ENCODE measurements at places on chromosomes 12 and 14.

DNA sequence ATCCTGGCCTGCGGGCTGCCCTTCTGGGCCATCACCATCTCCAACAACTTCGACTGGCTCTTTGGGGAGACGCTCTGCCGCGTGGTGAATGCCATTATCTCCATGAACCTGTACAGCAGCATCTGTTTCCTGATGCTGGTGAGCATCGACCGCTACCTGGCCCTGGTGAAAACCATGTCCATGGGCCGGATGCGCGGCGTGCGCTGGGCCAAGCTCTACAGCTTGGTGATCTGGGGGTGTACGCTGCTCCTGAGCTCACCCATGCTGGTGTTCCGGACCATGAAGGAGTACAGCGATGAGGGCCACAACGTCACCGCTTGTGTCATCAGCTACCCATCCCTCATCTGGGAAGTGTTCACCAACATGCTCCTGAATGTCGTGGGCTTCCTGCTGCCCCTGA is 15.4 kb upstream of the BDKRB1 start:
- no peak for DNase-seq

DNA sequence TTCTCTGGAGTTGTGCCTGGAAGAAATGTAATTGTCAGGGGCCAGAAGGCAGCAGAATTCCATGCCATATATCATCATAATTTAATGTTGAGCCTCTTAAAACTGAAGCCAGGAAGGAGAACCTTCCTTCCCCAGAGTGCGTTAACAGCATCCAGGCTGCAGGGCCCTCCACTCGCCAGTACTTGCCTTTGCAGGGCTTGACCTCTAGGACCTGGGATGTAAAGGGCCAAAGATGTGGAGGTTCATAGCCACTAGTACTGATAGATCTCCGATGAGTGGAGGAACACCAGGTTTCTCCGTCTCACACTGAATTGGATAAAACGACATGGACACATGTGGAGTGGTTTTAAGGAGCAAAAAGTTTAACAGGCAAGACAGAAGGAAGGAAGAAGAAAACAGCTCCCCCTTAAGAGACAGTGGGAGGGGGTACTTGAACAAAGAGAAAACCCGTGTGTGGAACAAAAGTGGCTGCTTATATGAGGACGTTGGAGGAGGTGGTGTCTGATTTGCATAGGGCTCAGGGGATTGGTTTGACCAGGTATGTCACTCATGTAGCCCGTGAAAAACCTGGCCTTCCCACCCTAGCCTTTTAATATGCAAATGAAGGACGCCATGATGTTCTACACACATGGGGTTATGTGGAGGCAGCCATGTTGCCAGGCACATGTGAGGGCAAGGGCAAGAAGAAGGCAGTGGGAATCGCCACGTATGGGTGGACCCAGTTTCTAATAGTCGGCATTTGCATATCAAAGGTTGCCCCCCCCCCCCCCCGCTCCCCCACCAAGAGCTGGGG is 38.8 kb upstream of the WSCD2 start:
- DNase-seq: no peak

DNA sequence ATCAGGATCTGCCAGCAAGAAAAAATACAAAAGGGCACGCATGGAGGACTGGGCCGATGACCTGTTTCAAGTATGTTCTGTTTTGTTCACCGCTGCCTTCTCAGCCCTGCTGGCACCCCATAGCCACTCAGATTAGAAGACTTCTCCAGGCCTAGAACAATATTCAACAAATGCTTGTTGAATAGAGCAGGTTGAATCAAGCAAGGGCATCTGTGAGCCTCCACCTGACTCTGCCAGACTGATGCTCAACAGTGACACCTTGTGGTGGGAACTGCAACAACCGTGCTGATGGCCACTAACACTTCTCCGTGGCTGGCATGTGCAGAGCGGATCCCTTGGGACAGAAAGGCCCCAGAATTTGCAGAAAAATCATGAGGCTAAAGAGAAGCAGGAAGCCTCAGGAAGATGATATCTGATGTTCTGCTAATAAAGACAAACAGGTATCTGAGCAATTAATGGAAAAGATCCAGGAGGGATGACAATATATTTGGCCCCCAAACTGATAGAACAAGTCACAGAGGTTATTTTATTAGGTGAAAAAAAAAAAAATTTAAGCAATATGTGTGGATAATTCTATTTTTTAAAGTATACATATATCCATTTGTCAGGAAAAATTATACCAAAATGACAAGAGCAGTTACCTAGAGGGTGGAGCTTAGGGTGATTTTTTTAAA is 114.3 kb downstream of the KSR2 start:
- DNase-seq: no peak

- no peak for DNase-seq
Measured at GRCh38 chr12:25480145-25480544, 72.9 kb downstream of the LMNTD1 start.

GRCh38 chr12:68577949-68578348 is 32.8 kb upstream of the RAP1B start:
- no peak for DNase-seq

- DNase-seq: no peak
Measured at GRCh38 chr12:85155791-85156190, 119.6 kb downstream of the LRRIQ1 start.

- DNase-seq: no peak
Measured at GRCh38 chr14:65704850-65705249, 292.3 kb downstream of the FUT8 start.

DNA sequence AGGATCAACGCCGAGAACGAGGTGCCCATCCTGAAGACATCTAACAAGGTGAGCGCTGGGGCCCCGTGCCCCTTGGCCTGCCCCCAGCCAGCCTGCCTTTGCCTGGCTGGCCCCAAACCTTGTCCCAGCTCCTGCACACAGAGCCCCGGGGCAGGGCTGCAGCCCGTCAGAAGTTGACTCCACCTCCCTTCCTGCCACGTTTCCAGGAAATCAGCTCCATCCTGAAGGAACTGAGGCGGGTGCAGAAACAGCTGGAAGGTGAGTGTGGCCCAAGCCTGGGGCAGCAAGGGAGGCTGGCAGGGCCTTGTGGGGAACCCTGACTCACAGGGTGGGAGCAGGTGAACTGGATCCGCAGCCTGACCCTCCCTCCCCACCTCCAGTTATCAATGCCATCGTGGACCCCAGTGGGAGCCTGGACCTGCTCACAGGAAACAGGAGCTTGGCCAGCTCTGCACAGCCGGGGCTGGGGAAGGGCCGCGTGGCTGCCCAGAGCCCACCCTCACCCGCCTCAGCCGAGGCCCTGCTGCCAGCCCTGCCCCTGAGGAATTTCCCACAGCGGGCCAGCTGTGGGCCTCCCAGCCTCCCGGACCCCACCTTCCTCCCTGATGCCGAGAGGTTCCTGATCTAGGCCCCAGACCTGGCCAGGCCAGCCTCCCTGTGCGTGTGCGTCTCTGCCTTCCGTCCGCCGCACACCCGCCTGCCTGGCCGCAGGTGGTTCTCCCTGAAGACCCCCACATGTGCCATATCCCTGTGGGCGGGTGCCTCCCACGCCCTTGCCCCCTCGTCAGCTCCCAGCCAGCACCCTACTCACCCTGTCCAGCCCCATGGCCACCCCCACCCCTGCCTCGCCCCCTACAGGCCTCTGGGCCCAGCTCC is 29.5 kb downstream of the CEP170B start:
- no peak for DNase-seq

DNA sequence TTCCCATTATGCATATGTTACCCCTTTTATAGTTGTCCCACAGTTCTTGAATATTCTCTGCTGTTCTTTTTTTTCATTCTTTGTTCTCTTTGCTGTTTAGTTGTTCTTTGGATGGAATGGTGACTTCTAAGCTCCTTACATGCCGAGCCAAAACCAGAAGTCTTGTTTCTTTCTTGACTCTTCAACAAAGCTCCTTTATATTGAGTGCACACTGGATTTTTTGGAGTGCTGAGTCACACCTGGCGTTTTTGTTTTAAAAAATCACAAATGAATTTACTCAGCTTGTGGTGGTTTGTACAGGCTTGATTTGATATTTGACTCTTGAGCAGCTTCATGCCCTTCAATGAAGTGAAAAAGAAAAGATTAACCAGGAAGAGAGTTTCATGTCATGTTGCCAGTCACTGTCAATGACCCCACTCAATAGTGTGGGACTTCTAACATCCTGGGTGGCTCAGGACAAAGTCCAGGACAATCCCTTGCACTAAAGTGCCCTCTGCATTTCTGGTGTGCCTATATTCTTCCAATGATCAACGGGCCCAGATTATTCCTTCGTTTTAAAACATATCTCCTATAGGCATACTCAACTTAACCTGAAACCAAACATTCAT is 112.4 kb upstream of the SLC38A4 start:
- DNase-seq: no peak

DNA sequence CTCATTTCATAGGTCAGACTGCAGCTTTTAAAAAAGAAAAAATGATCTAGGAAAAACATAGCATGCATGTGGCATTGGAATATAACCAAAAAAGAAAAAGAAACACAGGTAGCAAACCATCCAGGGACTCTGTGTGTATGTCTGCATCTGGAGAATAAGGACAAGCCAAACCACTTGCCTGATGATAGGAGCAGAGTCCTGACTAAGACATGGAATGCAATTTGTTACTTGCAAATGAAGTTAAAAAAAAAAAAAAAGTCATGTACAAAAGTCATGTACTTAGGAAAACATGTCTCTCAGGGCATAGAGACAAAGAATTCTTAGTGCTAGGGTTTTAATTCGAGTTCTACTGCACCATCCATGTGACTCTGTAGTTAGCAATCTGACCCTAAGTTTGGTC is 15.9 kb downstream of the TSPAN11 start:
- no peak for DNase-seq

GRCh38 chr14:56482310-56482911 is 97.2 kb upstream of the TMEM260 start:
- no peak for DNase-seq

DNA sequence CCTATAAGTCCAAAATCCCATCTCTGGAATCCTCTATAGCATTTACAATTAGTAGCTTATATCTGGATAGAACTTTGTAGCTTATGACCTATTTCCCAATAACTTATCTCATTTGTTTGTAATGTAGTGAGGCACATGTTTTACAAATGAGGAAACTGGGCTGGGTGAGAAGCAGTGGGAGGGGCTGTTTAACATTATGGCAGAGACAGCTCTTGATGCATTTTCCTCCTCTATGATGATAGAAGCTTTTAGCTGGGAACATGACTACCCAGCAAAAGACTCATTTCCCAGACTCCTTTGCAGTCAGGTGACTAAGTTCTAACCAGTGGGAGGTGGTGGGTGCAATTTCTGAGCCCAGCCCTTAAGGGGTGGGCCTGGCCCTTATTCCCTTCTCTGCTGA is 179.7 kb downstream of the TTC8 start:
- DNase-seq: no peak

DNA sequence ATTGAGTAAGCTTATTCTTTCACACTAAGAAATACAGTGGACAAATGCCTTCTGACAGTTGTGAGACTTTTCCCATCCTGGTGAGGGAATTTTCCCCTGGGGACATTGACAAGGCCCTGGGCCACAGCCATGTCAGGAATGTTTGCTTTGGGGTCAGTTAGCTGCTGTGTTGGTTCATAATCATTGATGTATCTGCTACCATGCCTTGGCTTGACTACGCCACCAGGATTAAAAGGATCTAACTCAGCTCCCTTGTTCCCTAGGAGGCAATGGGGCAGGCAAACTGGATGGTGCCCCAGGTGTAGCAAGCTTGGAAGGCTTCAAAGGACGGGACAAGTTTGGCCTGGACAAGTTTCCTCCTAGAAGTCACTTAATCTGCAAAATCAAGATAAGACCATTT is 3.1 kb upstream of the CCDC88C start:
- no peak for DNase-seq

DNA sequence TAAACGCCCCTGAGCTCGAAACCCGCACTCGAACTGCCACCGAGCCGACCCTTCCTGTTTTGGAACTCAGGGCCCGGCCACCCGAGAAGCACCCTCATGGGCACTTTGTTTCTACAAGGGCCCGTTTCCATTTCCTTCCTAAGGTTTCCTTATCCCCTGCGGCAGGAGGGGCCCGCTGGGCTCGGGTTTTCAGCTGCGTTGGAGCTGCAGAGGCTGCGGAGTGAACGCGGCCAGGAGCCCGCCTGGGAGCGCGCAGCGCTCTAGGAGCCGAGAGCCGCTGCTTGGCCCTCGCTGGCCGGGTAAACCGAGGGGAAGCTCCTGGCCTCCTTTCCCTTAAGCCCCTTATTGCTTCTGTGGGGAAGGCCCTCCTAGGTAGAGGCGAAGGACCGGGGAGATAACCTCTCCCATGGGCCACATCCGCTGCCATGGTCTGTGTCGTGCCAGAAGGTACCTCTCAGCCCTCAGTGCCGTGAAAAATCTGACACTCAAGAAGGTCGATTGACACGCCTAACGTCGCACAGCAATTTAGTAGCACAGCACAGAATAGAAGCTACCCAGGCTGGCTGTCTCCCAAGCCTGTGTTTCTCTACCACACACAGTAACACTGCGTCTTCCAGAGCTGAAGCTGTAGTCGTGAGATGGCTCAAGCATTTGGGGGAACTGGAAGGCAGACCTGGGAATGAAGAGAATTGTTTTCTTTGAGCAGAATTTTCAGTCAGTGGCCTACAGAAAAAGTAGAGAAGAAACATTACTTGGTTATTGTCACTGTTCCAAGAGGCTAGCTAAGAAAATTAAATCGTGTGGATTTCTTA is 12.9 kb upstream of the CALM1 start:
- DNase-seq: peak; percentile 42

DNA sequence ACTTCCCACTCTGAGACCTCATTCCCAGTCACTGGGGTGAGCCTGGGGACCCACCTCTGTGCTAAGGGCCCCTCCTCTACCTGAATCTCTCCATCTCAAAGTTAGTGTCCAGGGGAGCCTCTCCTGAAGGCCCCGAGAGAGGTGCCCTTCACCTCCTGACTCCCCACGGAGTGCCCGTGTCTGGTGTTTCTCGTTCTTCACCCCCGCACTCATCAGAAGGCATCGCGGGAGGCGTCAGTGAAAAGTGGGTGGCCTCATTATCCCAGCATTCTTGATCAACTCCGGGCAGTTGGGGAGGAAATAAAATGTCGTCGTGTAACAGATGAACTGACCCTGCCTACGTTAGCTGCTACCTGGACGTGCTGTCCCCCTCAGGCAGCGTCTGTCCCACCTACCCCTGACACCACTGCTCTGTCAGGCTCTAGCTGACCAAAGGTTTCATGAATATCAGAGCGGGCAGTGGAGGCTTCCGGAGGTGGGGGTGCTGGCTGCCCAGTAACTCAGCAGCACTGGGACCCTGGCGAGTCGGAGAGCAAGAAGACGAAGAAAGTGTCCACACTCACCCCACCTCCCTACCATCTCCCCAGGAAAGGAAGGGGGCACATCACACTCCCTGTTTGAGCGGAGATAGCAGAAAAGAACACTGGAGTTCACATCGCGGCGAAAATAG is 102.9 kb downstream of the PIWIL1 start:
- DNase-seq: no peak
